ENCODE measurements at places on chromosomes 1 and 21.

DNA sequence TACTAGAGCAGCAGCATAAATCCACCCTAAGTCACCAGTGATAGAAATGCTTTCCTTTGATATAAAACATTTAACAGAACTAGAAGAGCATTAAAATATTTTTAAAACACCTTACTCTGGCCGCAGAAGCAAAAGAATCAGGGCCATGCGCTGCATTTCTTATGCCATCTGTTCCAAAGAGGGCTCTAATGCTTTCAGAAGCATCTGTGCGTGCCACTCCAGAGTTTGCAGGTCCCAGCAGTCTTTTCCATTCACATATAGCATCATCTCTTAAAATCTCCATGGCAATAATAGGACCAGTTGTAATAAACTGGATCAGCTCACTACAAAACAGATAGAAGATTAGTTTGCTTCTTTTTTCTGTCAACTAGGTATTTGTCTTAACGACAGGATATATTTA, 69.2 kb downstream of the NME7 start:
- no peaks in the 10 kb centered on the region for H3K27me3 ChIP-seq
- H3K27ac ChIP-seq: no peak overlapping the region
- H3K36me3 ChIP-seq: no peaks in the 10 kb centered on the region
- DNase-seq: no peak

DNA sequence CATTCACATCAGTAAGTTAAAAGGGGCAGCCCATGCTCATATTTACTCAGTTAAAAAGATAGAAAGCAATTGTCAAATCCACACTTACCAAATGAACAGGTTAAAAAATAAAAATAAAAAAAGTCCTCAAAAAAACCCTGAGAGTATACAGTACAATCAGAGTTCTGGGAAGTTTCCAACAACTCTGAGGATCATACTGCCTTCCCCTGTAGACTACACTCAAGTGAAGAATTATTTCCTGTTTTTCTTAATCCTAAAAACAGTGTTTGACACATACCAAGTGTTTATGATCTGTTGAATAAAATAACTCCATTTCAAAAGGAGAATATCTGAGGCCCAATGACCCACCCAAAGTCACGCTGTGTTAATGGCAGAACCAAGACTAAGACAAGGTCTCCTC, 61.8 kb downstream of the INTS7 start:
- H3K36me3 ChIP-seq: no peaks in the 10 kb centered on the region
- H3K4me3 ChIP-seq: no peak overlapping the region
- no peak overlapping the region for H3K27ac ChIP-seq
- H3K27me3 ChIP-seq: no peaks in the 10 kb centered on the region
- DNase-seq: no peak

DNA sequence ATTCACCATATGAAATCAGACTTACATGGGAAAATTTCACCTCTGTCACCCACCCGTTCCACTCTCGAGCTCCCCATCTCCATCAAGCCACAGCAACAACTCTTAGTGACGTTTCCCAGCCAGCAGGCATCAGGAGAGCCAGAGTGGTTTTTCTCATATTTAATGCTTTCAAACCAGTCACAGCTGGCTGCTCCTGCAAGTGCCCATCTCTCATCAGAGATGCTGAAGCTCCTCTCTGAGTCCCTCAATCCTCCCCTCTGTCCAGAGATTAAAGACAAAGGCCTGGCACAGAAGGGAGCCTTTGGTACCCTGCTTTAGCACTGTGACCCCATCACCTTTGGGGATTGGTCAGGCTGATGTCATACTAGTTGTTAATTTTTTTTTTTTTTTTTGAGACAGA, 277.3 kb downstream of the DNM3 start:
- no peak for DNase-seq
- H3K4me1 ChIP-seq: peaks cover 7% of the 10 kb centered on the region
- no peaks in the 10 kb centered on the region for H3K27me3 ChIP-seq
- H3K27ac ChIP-seq: no peak overlapping the region
- H3K36me3 ChIP-seq: no peaks in the 10 kb centered on the region

GRCh38 chr1:240925273-240925672, 313.3 kb upstream of the GREM2 start:
- no peaks in the 10 kb centered on the region for H3K27me3 ChIP-seq
- H3K4me3 ChIP-seq: no peak overlapping the region
- H3K27ac ChIP-seq: no peak overlapping the region
- no peaks in the 10 kb centered on the region for H3K4me1 ChIP-seq

Measured in ovary (tissue), 10 donors.